DMS 273 treated with DMSO at 0.1 percent for 48 hours (cell line): ENCODE measurements at places on chromosomes 1 and 21.

GRCh38 chr21:31546443-31547170 is 112.9 kb upstream of the SOD1 start:
- no peak for DNase-seq

DNA sequence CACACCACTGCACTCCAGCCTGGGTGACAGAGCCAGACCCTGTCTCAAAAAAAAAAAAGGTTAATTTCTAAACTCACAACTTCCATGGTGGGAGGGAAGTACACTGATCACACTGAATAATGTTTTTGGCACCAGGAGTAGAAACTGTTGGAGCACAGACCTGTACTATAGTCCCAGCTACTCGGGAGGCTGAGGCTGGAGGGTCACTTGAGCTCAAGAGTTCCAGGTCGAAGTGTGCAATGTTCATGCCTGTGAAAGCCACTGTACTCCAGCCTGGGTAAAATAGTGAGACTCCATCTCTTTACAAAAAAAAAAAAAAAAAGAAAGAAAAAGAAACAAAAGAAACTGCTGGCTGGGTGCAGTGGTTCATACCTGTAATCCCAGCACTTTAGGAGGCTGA is 35.3 kb downstream of the TMEM50B start:
- DNase-seq = no peak

- DNase-seq = no peak
Measured at GRCh38 chr1:111690306-111690617, 48.9 kb downstream of the INKA2 start.

- DNase-seq = no peak
Measured at GRCh38 chr1:37821481-37821880, 13.5 kb upstream of the YRDC start.

- no peak for DNase-seq
Measured at GRCh38 chr21:37450445-37450941, 83.9 kb downstream of the DYRK1A start.

- DNase-seq = no peak
Measured at GRCh38 chr1:117815926-117816325, 113.5 kb downstream of the GDAP2 start.

- no peak for DNase-seq
Measured at GRCh38 chr1:57874418-57874877, 450.6 kb upstream of the DAB1 start.

DNA sequence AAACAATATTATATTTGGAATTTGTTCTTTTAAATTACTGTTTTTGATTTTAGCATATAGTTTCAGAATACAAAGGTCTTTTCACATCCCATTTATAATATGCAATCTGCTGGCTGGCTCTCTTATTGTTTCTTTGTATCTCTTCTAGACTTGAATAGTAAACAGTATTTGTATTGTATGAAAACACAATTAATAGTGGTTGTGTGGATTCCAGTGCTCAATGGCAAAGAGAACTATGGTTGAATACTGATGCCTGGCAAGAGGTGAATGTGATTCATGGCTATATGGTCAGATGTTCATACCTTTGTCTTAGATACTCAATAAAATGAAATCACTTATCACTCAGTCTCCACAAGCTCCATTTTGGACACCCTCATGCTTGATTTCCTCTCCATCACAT is 37.2 kb downstream of the OR6Y1 start:
- DNase-seq = no peak

GRCh38 chr1:221962385-221962784 is 220.5 kb upstream of the DUSP10 start:
- DNase-seq = no peak

- no peak for DNase-seq
Measured at GRCh38 chr1:32020339-32020738, 6.7 kb downstream of the KHDRBS1 start.

- no peak for DNase-seq
Measured at GRCh38 chr1:89831462-89832120, 10.8 kb downstream of the LRRC8D start.

DNA sequence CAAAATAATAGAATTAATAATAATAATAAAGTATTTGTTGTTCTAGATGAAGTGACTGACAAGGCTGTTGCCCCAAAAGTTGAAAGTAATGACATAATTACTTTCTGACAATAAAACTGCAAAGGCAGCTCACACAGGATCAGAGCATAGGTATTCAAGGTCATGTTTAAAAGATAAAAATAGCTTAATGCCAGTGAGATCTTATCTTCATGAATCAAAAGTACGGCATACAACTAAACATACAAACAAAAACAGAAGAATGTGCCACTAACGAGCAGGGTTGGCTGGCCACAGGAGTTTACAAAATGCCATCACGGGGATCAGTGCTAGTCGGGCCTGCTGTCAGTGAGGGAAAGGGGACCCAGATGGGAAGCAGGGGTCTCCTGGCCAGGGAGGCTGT is 22.4 kb upstream of the TMPRSS2 start:
- DNase-seq = no peak

- DNase-seq = no peak
Measured at GRCh38 chr1:243561588-243562319, 288.3 kb downstream of the AKT3 start.

GRCh38 chr1:19511116-19511515 is 25.8 kb upstream of the CAPZB start:
- DNase-seq = no peak

DNA sequence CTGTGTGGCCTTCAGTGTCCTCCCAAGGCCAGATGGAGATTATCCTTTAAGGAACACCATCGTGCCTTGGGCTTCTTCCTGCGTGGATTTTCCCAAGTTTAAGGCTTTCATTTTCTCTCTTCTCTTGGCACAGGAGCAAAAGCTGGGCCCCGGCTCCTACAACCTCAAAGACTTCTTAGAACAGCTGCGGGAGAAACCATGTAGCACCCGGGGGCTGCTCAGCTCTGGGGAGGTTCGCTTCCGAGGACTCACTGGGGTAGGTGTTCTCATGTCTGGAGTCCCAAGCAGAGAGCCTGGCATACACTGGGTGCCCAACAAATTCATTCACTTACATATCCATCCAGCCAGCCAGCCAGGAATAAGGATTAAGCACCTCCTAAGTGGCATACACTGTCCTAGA is 6.6 kb upstream of the TTC22 start:
- DNase-seq = no peak

GRCh38 chr1:220283625-220284024 is 11.4 kb upstream of the RAB3GAP2 start:
- DNase-seq = no peak

DNA sequence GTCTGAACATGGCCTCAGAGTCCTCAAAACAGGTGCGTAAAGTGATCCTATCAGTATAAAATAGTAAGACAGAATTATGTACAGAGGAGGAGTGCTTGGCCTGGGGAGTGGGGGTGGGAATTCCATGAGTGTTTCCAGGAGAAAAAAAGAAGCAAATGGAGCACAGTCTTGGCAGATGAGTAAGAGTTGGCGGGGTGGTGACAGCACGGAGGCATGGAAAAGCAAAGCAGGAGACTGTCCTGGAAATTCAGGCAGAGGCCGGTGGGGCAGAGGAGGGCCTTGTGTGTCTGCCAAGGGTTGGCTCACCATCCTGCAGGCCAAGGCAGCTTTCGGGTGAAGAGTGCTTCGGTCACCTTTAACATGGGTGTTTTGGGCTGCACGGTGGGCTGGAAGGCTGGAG is 63.4 kb downstream of the OPTC start:
- no peak for DNase-seq

- no peak for DNase-seq
Measured at GRCh38 chr1:212864201-212864600, 6.1 kb downstream of the FLVCR1 start.

GRCh38 chr1:194419721-194420120 is 1233.3 kb upstream of the B3GALT2 start:
- no peak for DNase-seq

GRCh38 chr1:204465546-204466415 is 28.8 kb downstream of the PIK3C2B start:
- DNase-seq = no peak

- DNase-seq = no peak
Measured at GRCh38 chr1:183879966-183880365, 75.0 kb downstream of the RGL1 start.

- no peak for DNase-seq
Measured at GRCh38 chr1:28301368-28302174, 27.3 kb upstream of the MED18 start.

DNA sequence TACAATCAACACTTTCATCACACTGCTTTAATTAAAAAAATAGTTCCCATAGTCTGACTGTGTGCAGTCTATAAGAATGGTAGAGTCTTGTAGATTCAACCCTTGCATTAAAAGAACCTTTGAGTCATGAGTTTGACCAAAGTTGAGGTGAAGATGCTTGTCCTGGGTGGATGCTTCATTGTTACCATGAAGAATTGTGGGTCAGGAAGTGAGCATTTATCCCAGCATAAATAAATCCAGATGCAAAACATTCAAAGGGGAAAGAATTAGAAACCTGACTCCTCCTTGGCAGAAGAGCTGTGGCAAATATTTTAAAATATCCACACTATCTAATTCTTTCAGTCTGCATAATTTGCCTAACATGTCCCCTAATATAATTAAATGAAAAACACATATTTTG is 72.9 kb upstream of the SPAG17 start:
- no peak for DNase-seq

DNA sequence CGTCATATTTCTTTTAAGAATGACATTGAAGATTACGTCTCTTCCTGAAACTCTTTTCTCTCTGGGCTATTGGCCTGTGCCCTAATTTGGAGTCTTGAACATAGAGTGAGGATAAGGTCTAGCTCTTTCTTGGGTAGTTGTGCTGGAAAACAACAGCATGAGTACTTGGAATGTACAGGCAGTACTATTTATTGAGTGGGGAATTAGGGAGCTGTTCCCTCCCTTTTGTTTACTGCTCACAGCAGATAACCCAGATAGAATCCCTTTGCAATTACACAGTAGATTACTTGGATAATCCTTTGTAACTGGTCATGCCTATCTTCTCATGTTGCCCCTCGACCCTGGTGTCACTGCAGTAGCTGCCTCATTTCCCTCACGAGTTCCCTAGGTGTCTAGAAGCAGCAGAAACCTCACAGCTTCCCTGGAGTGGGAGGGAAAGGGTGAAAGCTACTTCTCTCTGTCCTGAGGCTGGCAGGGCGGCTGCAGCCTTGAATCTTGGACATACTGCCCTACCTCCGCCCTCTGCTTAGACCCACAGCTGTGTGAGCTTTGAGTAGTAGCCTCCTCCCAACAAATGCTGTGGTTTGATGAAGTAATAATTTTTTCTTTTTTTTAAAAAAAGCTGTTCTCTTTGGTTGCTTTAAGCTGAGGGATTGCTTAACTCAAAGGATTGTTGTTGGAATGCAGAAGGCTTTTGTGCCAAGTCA is 70.6 kb downstream of the FGGY start:
- DNase-seq = no peak

DNA sequence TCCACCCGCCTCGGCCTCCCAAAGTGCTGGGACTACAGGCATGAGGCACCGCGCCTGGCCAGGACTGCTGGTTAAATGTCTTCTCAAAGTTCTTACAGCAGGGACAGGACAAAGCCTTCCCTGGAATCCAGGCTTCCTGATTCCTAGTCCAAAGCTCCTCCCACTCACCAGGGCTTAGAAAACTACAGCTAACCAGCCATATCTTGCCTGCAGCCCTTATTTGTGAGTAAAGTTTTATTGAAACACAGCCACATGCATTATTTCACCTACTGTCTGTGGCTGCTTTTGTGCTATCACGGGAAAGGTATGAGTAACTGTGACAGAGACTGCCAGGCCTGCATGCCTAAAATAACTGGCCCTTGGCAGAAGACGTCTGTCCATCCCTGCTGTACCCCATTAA is 24.4 kb downstream of the TMCO4 start:
- DNase-seq = no peak
